ENCODE measurements at places on chromosomes 11 and 22.

GRCh38 chr22:31852691-31853421 is 91.5 kb upstream of the YWHAH start:
- no peak for DNase-seq

DNA sequence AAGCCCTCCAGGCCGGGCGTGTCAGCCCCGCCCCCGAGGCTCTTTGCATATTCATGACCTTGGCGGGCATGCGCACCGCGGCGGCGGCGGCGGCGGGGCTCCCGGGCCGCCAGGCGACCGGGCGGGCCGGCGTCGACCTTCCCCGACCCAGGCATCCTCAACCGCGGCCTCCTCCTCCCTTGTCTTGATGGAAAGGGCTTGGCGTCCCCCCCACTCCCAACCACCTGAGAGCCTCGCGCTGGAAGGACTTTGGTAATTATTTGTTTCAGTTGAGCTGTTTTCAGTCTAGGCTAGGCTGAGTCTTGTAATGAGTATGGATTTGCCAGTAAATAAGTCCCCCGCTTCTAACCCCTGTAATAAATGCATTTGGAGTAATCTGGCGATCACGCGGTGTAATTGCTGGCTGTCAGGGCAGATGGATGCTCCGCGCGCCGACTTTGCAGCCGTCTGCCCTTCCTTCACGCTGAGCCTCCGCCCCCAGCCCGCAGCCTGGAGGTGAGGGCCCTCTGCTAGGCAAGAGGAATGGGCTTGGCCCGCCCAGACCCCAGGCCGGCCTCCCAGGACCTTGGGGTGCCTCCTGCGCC is 25.2 kb downstream of the FLRT1 start:
- peak; percentile 76 for DNase-seq

DNA sequence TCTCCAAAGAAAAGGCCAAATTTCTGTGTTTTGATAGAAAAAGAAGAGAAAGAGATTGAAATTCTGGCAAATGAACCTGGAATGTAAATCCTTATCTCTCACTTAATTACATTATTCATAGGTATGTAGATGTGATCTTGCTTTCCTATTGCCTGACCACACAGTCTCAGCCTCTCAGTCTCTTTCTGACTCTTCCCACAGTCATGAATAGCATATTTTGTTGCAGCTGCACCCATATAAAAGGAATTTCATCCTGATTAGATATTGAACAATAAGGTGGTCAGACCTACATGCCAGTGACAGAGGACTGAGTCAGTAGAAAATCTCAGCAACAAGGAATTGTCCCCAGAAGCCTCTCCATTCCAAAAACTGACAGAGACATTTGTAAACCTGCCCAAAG is 62.9 kb upstream of the LRRC4C start:
- no peak for DNase-seq

DNA sequence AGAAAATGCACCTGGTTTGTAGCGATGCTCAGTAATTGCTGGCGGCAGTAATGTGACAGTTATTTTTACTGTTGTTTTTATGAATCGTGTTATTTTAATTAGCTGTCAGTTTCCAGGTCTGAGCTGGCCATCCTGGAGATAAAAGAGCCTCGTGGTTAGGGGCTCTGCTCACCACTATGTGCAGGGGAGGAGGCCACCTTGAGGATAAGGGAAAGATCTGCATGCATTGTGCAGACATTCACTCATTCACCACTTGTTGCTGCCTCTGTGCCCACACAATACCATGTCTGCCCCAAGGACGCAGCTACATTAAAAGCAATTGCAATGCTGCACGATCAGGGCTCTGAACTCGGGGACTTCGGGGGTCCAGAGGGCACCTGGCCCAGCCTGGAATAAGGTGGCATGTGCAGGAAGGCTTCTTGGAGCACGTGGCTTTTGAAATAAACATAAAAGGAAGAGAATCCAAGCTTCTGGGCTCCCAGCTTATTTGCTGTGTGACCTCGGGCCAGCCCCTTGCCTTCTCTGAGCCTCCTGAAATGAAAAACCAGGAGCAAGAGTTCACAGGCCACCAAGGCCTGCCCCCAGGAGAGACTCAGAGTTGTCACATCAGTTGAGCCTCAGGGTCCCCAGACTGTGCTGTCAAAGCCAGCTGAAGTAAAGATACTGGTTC is 44.7 kb upstream of the SHISAL1 start:
- DNase-seq: no peak

DNA sequence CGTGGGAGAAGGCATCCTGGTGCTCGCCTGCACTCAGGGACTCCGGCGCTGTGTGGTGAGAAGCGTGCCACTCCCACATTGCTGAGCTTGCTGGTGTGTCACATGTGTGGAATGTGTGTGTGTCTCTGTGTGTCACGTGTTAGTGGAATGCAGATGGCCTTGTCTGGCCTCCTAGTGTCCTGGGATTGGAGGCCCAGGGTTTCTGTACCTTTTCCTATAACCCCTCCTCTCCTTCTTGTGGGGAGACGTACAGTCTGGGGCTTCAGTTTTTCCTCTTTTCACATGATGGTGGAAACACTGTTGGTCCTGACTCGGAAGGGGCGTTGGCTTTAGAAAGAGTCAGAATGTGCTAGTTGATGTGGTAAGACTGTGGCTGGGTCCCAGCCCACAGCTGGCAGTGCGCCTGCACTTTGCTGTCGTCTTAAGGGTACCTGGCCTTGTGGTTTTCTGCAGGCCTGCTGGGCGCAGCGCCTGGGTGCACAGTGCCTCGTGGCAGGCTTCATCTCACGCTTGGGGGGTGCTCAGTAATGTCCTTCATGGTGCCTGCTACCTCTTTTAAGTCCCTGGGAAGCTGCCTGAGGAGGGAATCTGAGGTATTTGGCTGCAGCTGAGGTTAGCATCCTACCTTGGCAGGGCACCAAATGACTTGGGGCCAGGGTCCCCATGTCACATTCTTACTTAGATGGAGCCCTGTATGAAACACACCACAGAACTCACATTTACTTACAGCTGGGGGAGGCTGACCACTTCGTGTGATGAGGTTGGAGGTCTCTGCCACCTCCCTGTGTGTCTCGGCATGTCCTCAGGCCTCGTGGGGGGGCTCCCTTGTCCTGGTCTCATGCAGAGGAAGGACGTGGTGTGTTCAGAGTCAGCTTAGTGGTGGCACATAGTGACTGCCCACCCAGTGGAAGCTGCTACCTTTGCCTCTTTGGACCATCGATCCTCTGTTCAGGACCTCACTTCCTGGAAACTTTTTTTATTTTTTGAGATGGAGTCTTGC is 61.9 kb downstream of the MED15 start:
- peak; percentile 32 for DNase-seq

GRCh38 chr11:94647926-94648325 is 80.8 kb downstream of the PIWIL4 start:
- no peak for DNase-seq

DNA sequence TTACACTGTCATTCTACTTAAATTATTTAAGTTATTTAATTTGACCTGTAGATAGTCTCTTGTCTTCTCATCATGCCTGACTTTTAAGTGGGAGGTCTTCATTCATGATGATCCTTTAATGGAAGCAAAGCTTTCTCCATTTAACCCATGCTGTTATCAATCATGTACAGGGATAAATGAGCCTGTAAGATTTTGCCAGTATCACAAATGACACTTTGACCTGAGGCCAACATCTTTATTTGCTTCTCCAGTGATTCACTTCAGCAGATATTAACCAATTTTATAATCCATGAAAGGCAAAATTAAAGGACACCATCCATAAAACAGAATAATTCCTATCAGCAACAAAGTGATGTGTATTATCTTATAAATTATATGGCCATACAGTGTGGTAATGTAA is 7.7 kb downstream of the CCDC73 start:
- peak; percentile 10 for DNase-seq

DNA sequence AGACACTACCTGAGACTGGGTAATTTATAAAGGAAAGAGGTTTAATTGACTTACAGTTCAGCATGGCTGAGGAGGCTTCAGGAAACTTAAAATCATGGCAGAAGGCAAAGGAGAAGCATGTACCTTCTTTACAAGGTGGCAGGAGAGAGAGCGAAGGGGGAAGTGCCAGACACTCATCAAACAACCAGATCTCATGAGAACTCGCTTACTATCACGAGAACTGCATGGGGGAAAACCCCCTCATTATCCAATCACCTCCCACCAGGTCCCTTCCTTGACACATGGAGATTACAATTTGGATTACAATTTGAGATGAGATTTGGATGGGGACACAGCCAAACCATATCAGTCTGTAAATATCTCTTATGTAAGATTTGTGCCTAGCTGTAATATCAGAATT is 50.9 kb upstream of the ATXN10 start:
- no peak for DNase-seq

DNA sequence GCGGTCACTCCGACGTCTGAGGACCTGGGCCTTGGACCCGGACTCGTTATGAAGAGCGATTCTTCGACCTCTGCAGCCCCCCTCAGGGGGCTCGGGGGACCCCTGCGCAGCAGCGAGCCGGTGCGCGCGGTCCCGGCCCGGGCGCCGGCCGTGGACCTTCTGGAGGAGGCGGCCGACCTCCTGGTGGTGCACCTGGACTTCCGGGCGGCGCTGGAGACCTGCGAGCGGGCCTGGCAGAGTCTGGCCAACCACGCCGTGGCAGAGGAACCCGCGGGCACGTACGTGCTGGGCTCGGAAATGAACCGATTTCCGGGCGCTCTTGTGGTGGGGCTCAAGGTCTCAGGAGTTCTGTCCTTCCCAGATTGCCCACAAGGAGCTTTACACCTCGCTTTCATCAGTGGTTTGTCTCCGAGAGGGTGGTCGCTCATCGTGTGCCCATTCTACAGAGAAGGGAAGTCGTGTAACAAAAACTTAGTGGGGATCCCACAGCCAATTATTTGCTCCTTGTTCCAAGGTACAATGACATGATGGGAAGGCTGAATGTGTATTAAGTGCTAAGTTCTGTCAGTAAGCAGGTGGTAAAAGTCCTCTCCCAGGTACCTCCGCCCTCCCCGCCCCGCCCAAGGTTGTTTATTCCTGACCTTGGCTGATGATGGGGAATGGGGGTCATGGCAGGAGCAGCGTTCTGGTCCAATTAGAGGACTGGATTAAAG is 695 bp downstream of the PEX26 start:
- DNase-seq: peak; percentile 34

DNA sequence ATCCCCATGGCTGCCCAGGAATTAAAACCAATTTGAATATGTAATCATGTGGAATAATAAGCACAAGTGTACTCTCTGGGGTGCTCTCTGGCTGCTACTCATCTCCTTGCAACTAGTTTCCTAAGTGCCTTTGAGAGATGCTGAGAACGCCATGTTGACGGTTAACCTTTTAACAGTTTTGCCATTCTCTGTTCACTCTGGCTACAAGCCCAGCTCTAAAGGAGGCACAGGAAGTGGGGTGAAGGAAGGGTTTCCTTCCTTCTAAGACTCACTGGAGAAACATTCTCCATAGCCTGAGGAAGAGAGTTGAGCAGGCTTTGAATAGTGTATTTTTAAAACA is 122.0 kb upstream of the ZC3H12C start:
- DNase-seq: peak; percentile 58

DNA sequence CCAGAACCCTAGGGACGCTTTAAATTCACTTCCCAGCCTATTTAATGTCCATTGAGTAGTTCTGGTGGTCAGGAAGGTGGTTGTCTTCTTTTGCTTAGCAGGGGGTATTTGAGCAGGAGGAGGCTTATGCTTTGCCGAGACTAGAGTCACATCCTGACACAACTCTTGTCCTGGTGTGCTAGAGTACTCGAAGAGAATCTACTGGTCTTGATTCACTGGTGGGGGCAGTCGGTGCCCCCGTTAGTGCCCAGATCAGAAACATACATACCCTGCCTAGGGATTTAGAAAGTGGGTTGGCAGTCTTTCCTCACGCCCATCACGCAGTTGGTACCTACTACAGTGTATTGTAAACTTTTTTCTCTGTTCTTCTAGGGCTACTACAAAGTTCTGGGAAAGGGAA is 2.7 kb downstream of the RPL27A start:
- no peak for DNase-seq

- DNase-seq: no peak
Measured at GRCh38 chr11:28460348-28460747, 352.2 kb downstream of the METTL15 start.

DNA sequence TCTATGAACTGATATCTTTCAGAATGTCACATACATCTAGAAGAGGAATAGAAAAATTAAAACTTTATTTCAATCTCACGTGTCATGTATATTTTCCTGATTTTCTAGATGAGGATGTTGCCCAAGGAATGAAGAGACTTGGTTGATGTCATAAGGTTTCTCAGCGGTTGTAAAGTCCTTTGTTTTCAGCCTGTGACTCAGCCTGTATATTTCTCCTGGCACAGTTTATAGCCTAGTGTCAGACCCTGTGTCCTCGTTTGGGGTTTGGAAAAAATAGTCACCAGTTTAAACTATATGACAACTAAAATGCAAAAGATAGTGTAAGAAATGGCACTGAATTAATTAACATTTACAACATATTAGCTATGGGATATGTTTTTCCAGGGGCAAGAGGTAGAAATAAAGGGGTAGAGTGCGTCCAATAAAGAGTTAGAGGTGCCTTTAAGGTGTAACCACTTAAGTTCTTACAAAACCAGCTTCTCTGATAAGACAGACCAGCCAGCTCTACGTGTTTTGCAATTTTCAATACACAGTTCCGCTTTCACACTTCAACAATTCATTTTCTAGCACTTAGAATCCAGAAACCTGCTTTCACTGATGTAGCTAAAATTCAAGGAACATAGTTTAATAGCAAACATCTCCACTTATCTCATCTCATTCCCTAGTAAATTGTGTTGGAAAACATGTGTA is 1432.6 kb upstream of the TENM4 start:
- DNase-seq: no peak

GRCh38 chr11:86314636-86315035 is 12.6 kb downstream of the HIKESHI start:
- no peak for DNase-seq

- no peak for DNase-seq
Measured at GRCh38 chr11:75821202-75821601, 6.2 kb downstream of the UVRAG start.

GRCh38 chr11:126216526-126217305 is 5.1 kb downstream of the FAM118B start:
- no peak for DNase-seq

DNA sequence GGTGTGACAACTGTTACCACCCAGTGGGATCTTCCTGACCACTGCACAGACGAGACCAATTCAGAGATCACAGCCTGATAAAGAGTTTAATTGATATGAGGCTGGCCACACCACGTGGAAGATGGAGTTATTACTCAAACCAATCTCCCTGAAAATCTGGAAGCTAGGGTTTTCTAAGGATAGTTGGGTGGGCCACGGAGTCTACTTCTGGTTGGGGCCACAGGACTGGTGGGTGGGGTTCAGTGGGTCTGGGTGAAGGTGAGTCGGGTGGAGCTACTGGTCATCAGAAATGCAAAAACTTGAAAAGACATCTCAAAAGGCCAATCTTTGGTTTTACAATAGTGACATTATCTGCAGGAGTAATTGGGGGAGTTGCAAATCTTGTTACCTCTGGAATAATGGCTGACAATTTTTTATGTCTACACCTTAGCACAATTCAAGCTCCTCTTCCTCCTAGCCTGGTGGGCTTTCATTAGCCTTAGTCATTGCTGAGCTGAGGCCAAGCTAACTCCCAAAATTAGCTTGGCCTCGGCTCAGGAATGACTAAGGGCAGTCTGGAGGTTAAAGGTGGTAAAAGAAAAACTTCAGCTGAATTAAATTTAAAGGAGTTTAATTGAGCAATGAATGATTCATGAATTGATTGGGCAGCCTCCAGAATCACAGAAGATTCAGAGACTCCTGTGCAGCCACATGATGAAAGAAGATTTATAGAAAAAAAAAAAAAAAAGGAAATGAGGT is 13.1 kb downstream of the C11orf96 start:
- no peak for DNase-seq

- DNase-seq: no peak
Measured at GRCh38 chr11:75602951-75603350, 40.9 kb downstream of the SERPINH1 start.

Data from eye (tissue), 1 donor.